Activated naive CD4-positive, alpha-beta T cell treated with anti-CD3 and anti-CD28 coated beads, Interleukin-2, amount 50 U/mL, for 72 hours (primary cell): ENCODE measurements at places on chromosomes 1 and 21. TPM values are rescaled to one million over a fixed set of nuclear protein-coding genes. Genes with fewer than 3 reads are reported as not detected.
A peak's percentile ranks its signal among the peaks of the same experiment; 100 is the strongest.

CELA2B gene
- total RNA-seq: not detected

CELA3A gene
- total RNA-seq: not detected

EVI5 gene
- 20.9 TPM for total RNA-seq

CLEC20A gene
- not detected for total RNA-seq

FMO3 gene
- not detected for total RNA-seq

KCND3 gene
- total RNA-seq: not detected

C1orf74 gene
- total RNA-seq: 4.9 TPM

DNA sequence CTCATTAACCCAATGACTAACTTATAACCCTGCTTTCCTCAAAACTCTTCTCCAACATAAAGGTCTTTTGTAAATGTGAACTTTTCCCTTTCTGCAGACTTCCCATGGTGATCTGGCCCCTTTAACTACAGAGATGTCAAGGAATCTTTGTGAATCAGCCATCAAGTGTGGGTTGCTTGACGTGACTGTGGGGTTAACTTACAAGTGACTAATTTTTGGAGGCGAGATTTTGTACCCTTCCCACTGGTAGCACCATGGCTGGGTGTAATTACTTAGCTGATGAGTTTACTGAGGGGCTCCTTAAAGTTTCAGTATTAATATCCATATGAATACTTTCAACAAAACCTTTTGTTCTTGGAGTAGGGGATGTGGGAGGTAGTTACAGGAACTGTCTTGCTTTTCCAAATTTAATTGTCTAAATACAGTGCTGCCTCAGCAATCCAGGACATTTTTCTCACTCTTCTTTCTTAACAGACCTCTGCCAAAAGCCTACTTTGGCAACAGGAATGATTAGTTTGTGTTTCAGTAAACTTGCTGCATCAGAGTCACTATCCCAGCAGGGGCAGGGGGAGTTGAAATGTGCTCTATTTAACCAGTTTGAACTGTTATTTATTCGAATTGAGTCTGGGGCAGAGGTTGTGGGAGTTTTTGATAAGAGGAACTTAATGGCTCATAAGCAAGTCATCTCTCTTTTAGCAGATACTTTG lies 217.3 kb upstream of the FGGY start:
- no peak for DNase-seq

DNA sequence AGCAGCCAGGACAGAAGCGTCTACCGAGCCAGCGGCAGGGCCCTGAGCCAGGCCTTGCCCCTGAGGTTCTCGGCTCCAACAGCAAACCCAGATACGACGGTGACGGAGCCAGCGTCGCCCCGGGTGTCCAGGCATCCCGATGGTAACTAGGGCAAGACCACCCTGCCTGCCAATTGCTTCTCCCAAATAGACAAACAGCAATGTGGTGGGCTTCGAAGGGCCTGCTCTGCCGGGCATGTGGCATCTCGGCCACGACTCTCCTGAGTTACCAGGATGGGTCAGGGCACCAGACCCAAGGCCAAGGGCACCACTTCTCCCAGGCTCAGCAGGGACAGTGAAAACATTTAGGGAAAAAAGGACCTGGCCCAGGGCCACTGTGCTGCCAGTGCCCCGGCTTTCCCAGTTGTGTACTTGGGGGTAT lies 3.2 kb upstream of the ACTRT2 start:
- DNase-seq: peak; percentile 25

DNA sequence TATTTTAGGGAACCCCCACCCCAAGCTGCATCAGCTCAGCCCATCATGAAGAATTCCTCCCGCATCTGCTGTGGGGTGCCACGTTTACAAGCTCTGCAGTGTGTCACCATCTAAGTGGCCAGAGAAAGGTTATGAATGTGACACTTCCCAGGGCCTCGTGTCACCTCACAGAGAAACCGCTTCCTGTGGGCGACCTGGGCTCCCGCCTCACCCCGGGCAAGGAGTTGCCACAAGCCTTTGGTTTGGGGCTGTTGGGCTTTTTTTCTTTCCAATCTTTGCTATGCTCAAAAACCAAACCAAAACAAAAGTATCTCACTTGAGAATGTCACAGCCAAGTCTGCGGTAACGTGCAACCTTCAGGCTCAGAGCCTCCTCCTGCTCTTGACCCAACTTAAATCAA lies 82.1 kb upstream of the ARHGEF16 start:
- DNase-seq: no peak

- DNase-seq: no peak
Observed at GRCh38 chr1:220356981-220357850, 85.0 kb upstream of the RAB3GAP2 start.

DNA sequence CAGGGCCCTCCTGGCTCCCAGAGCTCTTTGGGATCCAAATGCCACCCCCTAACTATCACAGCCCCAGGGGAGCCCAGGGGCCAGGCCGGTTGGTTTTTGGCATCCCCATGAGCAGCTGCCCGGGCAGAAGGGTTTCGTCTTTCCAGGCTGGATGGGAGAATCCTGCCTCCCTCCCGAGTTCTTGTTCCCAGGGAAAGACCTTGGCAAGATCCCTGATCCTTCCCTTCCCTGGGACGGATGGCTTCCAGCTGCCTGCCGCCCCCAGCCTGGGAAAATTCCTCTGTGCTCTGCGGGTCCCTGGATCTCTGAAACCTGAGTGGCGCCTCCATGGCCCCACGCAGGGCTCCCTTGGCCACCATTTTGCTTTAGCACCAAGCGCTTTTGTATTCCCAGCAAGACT lies 55.6 kb downstream of the TAS1R2 start:
- no peak for DNase-seq

DNA sequence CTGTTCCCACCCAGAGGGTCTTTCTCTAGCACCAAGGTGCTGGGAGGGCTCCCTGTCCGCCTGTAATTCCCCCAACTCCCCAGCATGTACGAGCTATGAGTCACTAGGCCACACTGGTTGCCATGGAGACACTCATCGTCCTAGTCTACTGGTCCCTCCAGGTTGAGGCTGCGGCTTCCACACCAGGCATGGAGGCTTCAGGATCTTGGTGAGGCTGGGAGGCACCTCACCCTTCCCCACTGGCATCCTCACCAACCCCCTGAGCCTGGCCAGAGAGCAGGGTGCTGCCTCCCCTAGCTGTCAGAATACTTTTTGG lies 75.6 kb upstream of the KAZN start:
- DNase-seq: no peak

- DNase-seq: peak; percentile 28
Observed at GRCh38 chr1:7885513-7886404, 32.9 kb upstream of the UTS2 start.

GRCh38 chr1:57210881-57211280 lies 213.0 kb downstream of the DAB1 start:
- no peak for DNase-seq

DNA sequence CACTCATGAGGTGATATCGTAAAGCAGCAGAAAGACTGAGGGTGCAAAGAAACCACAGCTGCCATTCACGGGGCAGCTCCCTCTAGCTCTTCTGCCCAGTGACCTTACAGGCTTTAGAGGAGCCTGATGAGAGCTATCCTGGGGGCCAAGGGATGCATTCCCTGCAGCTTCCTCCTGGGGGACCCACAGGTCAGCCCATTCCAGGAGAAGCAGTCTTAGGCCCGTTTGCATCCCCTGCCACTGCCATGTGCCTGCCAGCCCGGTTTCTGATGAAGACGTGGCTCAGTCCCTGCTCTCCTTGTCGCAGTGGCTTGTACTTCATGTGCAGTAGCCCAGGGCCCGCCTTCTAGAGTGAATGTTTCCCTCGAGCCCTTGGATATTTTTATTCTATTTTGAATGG lies 22.8 kb downstream of the ATP5PO start:
- DNase-seq: no peak

- DNase-seq: no peak
Observed at GRCh38 chr21:8989261-8989711, 1532.1 kb upstream of the TPTE start.
